ENCODE measurements at places on chromosomes 6 and 20.

GRCh38 chr6:169866140-169866534 lies 114.7 kb downstream of the ERMARD start:
- no peak for DNase-seq

DNA sequence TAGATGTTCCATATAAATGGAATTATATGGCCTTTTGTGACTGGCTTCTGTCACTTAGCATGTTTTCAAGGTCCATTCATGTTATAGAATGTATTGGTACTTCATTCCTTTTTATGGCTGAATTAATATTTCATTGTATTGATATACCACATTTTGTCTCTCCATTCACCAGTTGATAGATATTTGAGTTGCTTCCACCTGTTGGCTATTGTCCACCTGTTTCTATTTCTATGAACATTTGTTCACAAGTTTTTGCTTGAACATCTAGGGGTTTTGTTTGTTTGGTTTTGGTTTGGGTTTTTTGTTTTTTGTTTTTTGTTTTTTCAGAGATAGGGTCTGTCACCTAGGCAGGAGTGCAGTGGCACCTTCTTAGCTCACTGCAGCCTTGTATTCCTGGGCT lies 23.2 kb downstream of the WFDC3 start:
- no peak for DNase-seq

DNA sequence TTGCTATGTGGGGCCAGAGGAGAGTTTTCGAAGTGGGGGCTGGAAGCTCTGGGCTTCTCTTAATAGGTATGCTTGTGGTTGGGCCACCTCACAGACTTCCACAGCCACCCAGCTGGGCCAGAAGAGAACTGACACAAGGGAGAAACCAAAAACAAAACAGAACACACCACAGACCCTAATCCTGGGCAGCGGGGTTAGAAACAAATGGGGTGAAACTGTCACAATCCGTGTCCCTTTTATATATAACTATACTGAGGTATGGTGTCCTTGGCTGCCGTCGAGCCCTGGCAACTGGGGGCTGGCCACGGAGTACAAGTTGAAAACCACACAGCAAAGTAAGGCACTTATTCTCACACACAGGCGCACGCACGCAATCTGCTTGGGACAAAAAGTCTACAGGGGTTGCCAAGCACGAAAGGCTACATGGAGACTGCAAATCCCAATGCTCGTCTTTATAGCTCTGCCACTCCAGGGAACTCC lies 78.3 kb downstream of the TRAM2 start:
- no peak for DNase-seq

GRCh38 chr6:116662202-116662601 lies 6.4 kb downstream of the ZUP1 start:
- DNase-seq = no peak

- no peak for DNase-seq
Observed at GRCh38 chr20:45798935-45799642, 7.3 kb downstream of the DNTTIP1 start.

DNA sequence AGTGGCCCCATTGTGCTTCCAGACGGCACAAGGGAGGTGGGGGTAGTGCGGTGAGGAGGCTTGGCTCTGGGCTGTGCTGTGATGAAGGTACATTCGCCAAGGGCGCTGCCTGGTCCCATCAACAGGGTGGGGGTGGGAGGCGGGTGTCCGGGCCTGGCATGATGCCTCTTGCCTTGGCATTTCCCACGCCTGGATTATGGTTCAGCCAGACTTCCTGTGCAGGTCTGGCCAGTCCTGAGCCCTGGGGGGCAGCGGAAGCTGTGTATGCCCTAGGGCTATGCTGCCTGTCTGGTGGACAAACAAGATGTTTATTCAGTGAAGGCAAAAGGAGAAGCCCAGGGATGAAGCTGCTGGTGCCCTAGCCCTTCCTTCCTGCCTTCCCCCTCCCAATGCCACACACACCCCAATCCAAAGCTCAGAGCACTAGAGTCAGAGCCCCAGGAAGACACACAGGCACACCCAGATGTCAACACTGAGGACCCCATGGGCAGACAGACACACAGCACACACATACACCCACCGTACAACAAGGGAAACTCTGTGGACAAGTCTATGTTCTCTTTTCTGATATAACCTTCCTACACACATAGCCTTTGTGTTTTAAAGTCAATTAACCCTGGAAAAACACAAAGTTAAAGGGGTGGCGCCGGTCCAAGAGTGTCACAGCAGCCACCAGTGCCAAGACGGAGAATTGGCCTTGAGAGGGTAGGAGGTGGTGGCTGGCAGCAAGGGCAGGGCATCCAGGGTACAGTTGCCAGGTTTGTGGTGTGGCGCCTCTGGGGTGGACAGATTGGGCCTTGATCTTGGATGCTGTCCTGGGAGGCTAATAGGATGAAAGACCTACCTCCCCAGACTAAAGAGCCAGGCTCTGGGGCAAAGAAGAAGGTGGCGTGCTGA lies 54.7 kb upstream of the SAYSD1 start:
- DNase-seq = no peak

DNA sequence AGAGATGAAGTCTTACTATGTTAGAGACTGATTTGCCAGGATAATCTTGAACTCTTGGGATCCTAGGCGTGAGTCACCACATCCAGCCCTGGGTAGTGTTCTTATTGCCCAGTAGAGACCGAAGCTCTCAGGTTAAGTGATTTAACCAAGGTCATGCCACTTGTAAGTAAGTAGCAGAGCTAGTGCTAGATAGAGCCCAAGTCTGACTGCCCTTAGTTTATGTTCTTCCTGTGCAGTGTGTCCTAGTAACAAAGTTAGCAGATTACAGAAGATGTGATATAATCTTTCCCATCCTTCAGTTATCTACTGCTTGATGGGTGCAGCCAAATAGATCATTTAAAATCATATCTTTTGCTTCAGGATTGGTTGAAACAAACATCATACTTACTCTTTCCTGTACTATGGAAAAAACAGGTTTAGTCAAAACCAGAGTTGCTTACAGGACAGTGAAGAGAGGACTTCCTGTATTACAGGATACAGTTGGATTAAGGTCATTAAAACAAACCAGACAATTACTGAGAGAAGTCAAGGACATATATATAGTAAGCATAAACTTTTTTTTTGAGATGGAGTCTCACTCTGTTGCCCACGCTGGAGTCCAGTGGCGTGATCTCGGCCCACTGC lies 9.5 kb upstream of the PABPC1L start:
- DNase-seq = no peak

- DNase-seq = no peak
Observed at GRCh38 chr6:101086473-101086872, 205.3 kb upstream of the ASCC3 start.

DNA sequence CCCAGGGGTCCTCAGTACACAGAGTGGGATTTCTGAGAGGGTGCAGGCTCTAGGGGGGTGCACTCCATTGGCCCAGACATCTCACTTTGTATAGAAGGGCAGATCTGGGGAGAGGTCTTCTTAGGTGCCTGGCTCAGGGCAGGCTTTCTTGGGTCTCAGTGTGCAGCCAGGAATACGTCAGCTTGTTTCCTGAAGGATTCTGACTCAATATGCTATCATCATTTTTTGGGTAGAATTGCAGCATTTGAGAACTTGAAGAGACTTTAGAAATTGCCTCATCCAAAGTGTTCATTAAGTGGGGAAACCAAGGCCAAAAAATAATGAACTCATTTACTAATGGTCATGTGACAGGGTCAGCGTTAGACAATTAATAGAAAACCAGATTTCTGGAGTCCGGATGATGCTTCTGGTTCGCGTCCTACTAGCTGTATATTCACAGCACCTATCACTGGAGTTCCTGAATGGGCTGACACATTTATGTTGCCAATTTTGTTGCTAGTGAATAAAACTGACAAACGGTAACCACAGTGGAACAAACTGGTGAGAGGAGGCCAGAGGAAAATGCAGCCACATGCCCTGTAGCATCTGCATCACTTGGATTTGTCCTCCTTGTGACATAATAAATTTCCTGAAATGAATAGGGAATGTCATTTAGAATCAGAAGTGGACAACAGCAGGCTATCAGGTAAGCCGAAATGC lies 238.9 kb downstream of the TBC1D7 start:
- no peak for DNase-seq

GRCh38 chr20:17735206-17735804 lies 35.5 kb downstream of the BANF2 start:
- no peak for DNase-seq

DNA sequence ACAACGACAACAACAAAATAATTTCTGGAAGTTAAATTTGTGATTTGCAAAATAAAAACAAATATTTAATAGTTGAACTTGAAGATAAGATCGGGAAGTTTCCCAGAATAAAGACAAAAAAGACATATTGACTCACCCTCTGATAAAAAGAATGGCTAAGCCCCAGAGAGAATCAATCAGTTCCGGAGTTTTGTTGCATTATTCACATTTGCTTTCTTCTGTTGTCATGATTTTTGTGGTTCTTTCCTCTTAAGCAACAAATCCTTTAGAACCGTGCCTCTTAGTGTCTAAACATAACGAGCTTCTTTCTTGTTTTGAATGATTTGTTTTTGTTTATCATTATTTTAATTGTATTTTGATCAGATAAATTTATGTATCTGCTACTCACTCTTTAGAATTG lies 337.7 kb upstream of the PRND start:
- DNase-seq = no peak

DNA sequence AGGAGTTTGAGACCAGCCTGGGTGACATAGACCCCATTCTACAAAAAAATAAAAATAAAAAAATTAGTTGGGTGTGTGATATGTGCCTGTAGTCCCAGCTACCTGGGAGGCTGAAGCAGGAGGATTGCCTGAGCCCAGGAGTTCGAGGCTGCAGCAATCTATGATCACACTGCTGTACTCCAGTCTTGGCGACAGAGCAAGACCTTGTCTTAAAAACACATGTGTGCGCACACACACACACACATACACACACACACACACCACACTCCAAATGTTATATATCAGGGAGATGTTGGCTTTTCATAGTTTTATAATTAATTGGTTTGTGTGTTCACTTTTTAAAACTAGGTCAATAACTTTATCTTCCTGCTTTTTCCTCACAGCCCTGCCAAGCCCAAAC lies 110.5 kb downstream of the RTN4IP1 start:
- no peak for DNase-seq

- DNase-seq = no peak
Observed at GRCh38 chr6:38273325-38273724, 366.4 kb downstream of the BTBD9 start.

DNA sequence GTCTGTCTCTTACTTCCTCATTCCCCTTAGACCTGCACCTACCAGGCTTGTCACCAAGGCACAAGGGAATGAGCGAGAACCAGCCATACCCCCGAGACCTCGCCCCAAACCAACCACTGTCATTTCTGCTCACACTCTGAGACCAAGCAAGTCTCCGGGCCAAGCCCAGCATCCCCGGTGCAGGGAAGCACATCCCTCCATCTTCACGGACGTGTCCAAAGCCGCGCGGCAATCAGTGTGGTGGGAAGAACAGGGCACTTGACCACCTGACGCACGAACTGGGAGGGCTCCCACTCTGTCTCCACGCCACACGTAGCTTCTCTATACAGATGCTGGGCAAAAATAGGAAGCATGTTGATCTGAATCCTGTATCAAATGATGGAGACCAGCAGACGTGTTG lies 28.4 kb upstream of the THBS2 start:
- DNase-seq = no peak

DNA sequence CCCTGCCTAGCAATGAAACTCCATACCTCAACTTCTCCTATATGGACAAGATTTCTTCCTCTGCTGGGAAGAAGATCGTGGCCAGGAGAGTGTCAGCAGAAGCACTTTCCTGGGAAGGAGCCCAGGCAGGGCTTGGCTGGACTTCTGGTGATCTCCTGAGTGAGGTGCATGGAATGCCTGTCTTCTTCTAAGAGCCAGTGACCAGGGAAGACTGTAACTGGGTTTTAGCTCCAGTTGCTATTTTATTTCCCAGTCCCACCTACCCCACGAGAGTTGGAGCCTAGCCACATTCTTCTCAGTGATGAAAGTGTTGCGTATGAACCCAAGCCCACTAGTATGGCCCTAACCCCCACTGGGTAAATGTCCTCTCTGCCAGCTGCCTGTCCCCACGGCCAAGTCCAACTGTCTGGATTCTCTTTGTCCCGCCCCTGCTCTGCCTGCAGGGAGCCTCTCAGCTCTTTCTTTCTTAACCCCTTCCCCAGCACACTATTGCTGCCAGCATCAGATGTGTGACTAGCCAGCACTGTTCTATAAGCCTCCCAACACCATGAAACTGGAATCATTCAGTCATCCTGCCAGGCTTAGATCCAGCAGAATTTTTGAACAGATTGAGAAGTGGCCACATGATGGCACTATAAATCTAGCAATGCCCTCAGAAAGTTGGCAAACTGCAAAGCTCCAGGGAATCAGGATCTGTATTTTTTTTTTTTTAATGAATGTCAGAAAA lies 69.8 kb upstream of the FAM184A start:
- no peak for DNase-seq
